Stimulated activated CD4-positive, alpha-beta T cell treated with anti-CD3 and anti-CD28 coated beads, TNF-alpha, amount 100 ng/mL, for 48 hours (primary cell): ENCODE measurements at places on chromosomes 11 and 22.
A peak's percentile ranks its signal among the peaks of the same experiment; 100 is the strongest.

DNA sequence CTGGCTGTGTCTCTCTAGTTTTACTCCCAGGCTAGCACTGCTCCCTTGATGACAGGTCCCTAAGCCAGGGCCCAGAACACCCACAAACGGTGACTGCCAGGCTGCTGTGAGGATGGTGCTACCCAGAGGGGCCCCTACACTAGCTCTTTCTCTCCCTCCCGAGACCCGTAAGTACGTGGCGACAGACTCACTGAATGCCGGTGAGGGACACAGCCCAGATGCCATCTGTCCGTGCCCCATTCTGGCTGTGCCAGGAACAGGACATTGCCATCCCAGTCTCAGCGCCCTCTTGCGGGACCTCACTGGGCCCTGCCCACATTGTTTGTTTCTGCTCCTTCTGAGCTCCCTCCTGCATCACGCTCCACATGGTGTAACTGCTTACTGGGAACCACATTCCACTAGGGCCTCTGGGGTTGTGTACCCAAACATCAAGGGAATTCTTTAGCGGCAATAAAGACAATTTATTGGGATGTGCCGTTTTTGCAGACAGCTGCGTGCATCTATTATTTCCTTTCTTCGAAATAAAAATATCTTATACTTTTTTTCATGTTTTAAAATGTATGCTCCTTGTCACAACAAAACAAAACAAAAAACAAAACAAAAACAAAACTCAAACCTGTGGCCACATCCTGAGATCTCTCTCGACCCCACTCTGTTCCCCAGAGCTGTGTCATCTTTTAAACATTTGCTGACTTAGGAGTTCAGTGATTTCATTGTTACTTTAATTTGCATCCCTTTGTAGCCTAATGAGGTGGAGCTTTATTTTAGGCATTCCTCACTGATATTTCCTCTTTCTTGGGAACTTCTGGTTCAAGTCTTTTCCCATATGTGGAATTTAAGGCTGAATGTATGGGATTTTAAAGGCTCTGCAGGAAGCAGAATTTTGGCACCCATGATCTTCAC is 4.4 kb upstream of the TPCN2 start:
- DNase-seq, result no peak

DNA sequence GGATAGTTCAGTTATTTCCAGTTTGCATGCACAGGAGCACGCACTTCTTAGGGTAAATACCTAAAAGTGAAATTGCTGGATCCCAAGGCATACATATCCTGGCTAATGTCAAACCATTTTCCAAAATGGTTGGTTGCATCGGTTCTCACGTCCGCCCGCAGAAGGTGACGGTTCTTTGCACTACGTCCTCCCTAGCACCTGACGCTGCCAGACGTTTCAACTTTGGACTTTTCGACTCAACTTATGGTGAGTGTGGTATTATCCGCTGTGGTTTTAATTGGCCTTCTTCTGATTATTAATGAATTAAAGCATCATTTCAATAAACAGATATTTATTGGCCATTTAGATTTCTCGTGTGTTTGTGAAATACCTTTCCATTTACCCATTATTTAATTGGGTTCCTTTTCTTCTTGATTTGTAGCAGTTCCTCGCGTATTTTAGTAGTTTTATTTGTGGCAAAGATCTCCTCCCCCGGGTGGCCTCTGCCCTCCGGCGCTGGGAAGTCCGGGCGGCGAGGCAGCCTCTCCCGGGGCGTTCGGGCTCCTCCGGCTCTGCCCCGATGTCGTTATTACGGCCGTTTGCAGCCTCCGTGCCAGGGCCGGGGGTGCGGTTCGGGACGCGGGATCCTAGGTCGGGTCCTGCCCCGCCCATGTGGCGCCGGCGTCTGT is at the start of gene JHY:
JHY (plus strand) TSS at position 571 of the 668 bp plus-strand sequence. CDS start 3,091 bp downstream, outside the sequence.
- peak; percentile 41 for DNase-seq

- DNase-seq, result no peak
Observed at GRCh38 chr22:32327066-32327465, 30.6 kb upstream of the RFPL3 start.

DNA sequence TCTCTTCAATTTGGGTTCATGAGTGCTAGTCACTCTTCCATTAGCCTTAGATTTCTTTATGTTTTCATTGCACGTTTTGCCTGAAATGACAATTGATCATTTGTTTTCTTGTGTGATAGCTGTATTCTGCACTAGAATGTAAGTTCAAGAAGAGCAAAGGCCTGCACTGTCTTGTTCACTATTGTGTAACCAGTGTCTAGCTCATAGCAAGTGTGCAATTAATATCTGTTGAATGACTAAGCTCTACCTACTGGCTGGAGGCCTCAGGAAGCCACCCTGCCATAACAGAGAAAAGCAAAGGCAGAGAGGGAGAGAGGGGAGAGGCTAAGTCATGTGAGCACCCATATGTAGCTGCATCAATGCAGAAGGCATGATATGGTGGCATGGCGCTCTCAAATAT is 292.8 kb upstream of the SYN3 start:
- no peak for DNase-seq

- no peak for DNase-seq
Observed at GRCh38 chr11:125435461-125436238, 60.4 kb downstream of the FEZ1 start.

GRCh38 chr11:87455180-87455579 is 417.4 kb downstream of the TMEM135 start:
- no peak for DNase-seq

DNA sequence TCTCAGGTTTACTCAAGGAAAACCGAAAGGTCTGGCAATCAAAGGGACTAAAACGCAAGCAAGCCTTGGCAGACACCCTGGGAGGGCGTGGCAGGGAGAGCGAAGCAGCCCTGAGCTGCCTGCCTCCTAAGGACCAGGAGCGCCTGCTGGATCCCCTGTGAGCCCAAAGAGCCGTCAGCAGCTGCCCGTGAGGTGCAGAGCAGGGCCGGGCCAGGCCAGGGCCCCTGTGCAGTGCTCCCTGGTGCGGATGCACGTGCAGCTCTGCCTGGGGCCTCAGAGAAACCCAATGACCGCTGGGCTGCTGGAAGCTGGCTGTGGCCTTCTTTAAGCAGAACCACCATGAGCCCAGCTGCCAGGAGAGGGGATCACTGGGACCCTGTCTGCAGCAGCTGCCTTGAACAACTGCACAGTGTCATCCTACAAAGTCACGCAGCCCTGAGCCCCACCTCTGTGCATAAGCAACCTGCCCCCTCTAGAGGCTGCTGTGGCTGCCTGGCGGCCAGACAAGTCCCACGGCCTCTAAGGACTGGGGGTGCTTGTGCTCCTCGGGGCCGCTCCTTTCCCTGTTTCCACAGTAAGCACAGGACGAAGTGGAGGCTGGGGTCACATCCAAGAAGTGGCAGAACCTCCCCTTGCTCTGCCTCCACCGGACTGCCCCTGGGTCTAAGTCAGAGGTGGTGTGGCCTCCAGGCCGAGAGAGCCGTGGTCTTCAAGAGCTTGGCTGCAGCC is 29.1 kb upstream of the COMT start:
- DNase-seq, result no peak
